ENCODE measurements at places on chromosomes 3 and 15.

DNA sequence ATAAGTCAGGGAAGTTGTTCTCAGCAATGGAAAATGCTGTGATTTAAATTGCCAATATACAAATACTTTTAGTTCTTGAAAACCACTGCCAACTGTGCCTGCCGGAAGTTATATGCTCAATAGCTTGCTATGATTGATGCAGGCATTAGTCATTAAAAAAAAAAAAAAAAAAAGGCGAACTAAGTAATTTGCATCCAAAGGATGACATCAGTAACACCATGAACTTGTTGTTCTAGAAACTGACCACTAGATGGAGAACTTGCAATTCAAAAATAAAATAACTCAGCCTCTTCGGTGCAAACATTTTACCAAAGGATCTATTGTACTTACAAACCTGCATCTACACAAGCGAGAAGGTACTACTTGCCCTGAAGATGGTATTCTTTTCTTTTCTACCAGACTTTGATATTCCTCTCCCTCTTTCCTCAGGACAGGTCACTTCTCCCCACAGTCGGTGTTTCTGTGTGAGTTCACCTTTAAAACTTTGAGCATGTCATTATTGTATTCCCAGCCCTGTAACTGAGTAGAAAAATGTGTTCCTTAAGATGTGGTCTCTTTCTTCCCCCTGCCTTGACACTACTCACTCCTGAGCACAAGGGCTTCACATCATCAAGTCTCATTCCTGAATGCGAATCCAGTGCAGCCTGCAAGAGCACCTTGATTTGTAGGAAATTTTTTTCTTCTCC, 115.0 kb upstream of the VEPH1 start:
- DNase-seq: peak; percentile 89

GRCh38 chr15:78012643-78013077, 64.9 kb downstream of the TBC1D2B start:
- DNase-seq: no peak

- peak; percentile 41 for DNase-seq
These were observed 146.6 kb downstream of the CHSY1 start for GRCh38 chr15:101105059-101105891.

DNA sequence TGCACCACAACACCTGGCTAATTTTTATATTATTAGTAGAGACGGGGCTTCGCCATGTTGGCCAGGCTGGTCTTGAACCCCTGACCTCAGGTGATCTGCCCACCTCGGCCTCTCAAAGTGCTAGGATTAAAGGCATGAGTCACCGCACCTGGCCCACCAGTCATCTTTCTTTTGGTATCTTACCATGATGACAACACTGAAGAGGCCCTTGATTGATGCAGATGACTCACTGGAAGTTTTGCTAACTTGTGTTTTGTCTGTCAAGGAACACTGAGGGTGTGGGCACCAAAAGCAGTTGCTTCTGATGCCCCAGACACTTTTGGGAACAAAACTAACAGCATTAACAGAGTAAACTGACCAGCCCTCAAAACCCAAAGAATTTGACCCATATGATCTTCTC, 88.3 kb downstream of the MYO5A start:
- DNase-seq: peak; percentile 53

DNA sequence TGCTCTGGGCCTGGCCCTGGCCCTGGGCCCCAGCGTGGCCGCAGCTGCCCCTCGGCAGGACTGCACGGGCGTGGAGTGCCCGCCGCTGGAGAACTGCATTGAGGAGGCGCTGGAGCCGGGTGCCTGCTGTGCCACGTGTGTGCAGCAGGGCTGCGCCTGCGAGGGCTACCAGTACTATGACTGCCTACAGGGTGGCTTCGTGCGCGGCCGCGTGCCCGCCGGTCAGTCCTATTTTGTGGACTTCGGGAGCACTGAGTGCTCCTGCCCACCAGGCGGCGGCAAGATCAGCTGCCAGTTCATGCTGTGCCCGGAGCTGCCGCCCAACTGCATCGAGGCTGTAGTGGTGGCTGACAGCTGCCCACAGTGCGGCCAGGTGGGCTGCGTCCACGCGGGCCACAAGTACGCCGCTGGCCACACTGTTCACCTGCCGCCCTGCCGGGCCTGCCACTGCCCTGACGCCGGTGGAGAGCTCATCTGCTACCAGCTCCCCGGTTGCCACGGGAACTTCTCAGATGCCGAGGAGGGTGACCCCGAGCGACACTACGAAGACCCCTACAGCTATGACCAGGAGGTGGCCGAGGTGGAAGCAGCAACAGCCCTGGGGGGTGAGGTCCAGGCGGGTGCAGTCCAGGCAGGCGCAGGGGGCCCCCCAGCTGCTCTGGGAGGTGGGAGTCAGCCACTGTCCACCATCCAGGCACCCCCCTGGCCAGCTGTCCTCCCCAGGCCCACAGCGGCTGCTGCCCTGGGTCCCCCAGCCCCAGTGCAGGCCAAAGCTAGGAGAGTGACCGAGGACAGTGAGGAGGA, 21.7 kb downstream of the FBLN2 start:
- DNase-seq: no peak

- DNase-seq: no peak
These were observed 301.7 kb downstream of the TIGIT start for GRCh38 chr3:114595522-114596028.

DNA sequence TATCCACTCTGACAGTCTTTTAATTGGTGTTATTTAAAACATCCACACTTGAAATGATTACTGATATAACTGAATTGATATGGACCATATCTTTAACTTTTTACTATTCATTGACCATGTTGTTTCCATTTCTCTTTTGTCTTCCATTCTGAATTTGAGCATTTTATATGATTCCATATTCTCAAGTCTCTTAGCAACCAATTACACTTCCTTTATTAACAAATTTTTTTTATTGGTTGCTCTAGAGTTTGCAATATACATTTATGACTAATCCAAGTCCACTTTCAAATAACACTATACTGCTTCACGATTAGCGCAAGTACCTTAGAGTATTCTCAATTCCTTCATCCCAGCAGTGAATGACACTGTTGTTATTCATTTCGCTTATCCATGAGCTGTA, 16.4 kb downstream of the RFX7 start:
- DNase-seq: no peak

DNA sequence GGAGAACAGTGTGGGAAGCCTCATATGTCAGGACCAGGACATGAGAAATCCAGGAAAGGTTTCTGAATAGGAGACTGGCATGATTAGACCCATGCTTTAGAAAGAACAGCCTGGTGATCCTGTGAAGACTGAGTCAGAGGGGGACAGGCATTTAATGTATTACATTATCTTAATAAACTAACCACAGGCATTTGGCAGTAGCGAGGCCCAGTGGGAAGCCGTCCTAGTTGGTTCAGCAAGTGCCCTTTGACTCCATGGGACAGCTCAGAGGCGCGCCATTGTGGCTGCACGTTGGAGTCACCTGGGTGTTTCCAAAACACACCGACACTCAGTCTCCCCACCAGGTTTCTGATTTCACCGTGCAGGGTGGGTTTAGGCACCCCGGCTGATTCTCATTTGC, 90.5 kb upstream of the DGKG start:
- no peak for DNase-seq

DNA sequence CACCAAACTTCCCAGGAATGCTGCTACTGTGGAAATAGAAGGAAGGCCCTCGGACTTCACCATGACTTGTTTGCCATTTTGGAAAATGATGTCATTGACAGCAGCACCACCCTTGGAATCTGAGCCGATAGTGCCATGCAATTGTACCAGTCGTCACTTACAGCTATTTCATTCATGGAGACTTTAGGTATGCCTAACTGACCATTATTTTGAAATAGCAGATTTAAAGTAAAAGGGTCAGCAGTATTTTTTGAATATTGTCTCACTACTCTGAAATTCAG, 66.0 kb upstream of the ARL8B start:
- DNase-seq: no peak

DNA sequence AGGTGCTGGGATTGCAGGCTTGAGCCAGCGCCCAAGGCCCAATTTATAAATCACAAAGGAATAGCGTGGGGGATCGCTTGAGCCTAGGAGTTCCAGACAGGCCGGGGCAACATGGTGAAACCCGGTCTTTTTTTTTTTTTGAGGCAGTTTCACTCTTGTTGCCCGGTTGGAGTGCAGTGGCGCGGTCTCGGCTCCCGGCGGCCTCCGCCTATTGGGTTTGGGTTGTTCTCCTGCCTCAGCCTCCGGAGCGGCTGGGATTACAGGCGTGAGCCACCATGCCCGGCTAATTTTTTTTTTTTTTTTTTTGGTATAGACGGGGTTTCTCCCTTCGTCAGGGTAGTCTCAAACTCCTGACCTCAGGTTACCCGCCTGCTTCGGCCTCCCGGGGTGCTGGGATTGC, 65.0 kb downstream of the GOLGA6L7 start:
- no peak for DNase-seq

- no peak for DNase-seq
These were observed 32.6 kb downstream of the ABCC5 start for GRCh38 chr3:183984749-183985729.

- no peak for DNase-seq
These were observed 240.8 kb upstream of the CNTN6 start for GRCh38 chr3:852033-852432.

GRCh38 chr3:174614036-174614435, 245.1 kb upstream of the NAALADL2 start:
- DNase-seq: no peak

Measured in inflammatory macrophage treated with lipopolysaccharide for 4 hours (primary cell).